ENCODE measurements at places on chromosomes 3 and 15.

GRCh38 chr3:196638861-196639482, 522 bp upstream of the NRROS start:
- no peak for DNase-seq

GRCh38 chr3:165206454-165207266, 10.5 kb upstream of the SLITRK3 start:
- DNase-seq, result peak; percentile 7

DNA sequence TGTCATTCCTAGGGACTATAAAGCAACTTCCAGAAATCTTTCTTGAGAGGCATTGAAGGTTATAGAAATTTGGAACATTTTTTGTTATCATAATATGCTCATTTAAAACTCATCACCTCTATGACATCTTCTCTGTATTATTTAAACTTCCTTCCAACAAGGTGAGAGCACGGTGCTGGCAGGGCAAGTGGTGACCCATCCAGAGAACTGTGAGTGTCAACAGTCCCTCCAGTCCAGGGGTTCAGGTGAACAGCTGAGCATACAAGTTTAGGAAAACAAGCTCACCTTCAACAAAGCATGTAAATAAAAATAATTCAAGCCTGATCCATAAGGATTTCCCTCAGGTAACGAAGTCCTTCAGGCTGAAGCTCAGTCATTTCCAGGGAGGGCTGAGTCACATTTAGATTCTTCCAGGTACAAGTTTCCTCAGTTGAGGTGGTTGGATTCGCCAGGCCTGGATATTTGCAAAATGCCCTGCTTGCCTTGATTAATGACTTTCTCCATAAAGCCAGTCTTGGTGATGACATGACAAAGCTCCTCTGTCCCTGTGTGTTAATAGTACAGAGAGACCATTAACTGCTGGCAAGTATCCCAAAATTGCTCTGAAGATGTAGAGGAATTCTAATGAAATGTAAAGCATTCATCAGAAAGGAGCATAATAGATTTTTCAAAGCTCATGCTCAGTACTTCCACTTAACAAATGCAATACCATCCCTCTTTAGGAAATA, 263.6 kb upstream of the GADL1 start:
- DNase-seq, result no peak

DNA sequence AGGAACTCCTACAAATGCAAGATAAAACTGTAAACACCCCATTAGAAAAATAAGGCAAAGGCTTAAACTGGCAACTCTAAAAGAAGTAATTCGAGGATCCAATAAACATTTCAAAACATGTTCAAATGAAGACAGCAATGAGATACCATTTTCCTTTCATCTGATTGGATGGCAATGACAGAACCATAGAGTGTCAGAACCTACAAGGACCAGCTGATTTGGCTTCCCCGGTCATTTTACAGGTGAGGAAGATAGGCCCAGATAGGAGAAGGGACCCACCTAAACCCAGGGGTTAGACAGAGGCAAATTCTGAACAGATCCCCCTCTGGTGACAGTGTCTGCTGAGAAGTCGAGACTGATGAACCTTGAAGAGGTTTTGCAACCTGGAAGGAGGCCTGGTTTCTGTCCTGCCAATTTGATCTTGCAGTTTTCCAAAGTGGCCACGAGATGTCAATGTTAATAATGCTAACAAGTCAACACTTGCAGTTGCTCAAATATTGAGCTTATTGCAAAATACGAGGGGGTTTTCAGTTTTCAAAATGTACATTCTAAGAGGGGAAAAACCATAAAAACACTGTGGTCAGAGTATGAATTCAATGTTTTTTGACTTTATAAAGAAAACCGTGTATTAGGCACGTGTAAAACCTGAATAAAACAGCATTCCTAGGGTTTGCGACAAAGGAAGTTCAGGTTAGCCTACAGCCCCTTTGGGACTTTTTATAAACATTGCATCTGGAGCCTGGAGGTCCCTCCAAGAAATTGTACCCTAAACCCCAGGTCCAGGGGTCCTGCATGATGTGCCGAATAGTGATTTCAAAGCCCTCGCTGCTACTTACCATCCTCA, 21.5 kb downstream of the CFAP161 start:
- DNase-seq, result peak; percentile 12

DNA sequence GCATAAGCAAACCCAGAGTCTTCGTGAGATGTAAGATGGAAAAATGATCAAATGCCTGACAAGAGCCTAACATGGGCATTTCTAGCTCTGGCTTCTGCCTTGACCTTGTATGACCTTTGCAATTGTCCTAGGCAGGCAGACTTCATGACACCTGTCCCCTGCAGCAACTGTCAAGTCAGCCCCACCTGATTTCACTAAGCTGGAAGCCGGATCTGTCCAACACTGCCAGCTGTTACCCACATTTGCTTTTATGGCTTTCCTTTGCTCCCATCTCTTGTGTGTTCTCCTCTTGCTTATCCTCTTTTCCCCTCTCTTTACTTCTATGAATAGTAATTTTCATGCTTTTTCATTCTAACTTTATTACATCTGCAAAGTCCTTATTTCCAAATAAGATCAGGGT, 48.5 kb upstream of the TNIK start:
- DNase-seq, result no peak

Measured in hematopoietic multipotent progenitor cell treated with erythropoietin and hydrocortisone succinate and interleukin-3 and kit ligand, for 17 days (in vitro differentiated cells).